Left ventricle myocardium superior (tissue), 1 donor: ENCODE measurements at places on chromosomes 3 and 15.

GRCh38 chr3:134486577-134487041, 752 bp downstream of the CEP63 start:
- DNase-seq, result no peak

DNA sequence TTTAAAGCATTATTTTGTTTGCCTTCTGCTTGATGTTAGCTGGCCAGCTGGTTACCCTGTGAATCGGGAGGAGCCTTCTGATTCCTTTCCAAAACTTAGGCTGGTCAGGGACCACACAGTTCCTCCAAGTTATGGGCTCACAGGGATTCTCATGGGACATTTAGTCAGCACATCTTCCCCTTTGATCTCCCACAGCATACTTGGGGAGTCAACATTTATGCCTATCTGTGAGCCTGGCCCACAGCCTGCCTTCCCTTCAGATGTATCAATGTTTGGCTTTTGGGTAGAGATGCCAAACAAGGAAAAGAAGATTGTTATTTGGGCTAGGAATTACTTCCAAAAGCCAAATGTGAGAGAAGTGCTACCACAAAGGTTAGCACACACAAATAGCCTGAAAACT, 32.6 kb upstream of the DCP1A start:
- DNase-seq, result no peak

DNA sequence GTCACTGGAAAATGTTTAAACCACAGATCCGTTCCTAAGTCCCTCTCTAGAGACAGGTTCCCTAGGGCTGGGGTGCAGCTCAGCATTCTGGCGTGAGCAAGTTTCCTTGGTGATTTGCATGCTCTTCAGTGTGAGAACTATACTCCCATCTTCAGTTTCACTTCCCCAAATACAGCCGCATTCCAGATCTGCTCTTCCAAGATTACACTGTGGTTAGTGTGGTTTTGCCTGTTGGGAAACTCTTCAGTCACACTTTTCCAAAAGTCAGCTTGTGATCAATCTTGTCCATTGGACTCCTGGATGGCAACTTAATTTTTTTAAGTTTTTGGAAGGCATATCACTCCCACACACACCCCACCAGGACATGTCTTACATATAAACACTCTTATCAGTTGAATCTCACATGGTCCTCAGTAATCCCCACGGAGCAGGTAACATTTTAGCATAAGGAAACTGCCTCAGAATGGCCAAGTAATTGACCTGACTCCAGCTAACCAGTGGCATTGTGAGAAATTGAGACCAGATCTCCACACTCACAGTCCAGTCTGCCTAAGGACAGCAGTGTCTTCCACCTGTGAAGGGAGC, 33.5 kb upstream of the PTPN23 start:
- DNase-seq, result no peak

GRCh38 chr3:184666442-184666841, 45.4 kb downstream of the MAGEF1 start:
- DNase-seq, result no peak

DNA sequence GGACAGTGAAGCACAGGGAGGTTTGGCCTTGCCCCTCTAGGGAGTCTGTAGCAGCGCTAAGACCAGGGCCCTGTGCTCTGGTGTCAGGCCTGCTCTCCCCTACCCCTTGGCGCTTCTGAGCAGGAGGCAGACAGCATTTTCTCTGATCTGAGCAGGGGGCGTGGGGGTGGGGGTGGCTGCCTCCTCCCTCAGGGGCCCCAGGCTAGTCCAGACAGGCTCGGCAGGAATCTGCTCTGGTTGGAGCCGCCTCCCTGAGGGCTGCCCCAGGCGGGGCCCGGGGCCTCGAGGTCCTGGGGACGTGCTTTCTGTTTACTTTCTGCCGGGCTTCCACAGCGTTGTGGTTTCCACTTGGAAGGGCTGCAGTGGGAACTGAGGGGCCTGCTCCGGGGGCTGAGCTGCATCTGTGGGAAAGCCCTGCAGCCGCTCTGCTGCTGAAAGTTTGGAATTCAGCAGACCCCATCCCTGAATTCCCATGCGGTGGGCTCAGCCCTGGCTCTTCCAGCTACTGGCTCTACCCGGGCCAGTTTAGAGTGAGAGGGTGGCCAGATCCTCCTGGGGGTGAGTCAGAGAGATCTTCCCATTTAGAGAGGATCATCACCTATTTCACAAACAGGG, 105.4 kb downstream of the LINGO1 start:
- peak; percentile 51 for DNase-seq

DNA sequence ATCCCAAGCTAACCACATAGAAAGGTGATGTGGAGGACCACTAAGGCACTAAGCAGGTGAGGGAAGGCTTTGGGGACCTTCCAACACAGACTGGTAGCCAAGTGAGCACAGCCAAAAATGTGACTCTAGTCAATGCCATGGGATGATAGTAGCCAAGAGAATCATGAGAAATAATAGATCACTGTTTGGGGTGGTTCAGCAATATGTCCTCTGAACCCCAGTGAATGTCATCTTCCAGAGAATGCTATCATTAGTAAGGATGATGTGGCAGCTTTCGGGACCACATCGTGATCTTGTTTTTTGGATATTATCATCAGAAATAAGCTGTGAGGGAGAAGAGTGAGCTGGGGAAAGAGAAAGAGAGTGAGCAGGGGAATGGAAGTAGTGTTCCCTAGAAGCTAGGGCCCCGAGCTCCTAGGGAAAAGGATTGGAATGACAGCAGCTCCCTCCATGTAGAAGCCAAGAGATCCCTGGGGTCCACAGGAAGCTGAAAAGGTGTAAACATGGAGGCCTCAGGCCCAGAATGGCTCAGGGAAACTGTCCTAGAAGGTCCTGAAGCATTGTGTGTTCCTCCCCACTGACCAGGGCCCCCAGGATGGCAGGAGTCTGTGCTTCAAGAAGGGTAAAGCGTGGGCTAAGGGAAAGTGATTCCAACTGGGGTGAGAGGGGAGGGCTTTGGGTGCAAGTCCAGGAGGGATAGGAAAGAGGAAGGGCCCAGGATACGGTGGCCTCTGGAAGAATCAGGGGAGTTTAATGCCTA, 56.6 kb upstream of the KLF13 start:
- DNase-seq, result no peak

GRCh38 chr15:88571153-88571851, 24.8 kb upstream of the DET1 start:
- DNase-seq, result peak; percentile 76

- no peak for DNase-seq
Measured at GRCh38 chr15:52872036-52872818, 82.1 kb upstream of the ONECUT1 start.

DNA sequence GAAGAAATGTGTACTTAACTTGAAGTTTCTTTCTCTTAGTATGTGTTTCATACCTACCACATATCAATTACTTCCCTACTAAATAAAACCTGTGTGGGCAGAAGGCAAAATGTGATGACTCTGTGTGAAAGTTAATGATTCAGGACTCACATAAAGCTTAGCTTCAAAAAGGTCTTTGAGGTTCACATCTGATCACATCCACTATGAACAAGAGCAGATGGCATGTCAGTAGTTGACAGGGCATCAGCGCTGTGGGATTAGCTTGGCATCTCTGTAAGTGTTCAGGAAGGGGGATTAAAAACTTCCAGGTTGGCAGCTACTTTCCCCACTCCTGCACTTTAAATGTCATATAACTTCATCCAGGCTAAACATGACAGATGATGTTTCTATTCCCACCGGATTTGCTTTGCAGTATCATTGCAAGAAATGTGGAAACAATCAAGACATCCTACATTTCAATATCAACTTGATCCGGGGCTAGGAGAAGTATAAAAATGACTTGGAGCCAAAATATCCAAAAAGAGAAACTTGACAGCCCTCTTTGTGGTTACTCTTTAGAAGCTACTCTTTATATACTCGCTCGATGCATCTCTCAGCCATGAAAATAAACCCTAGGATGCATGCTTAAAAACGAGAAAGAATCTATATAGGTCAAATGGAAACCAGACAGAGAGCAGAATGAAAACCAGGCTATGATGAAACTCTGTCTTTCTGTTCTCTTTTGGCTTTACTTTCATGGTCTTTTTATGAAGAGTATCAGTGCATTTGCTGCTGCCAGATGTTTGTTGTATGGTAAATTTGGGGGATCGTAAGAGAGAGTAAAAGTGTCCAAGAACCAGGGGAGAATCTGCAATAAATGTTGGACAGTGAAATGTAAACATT, 273.1 kb upstream of the ALCAM start:
- no peak for DNase-seq

DNA sequence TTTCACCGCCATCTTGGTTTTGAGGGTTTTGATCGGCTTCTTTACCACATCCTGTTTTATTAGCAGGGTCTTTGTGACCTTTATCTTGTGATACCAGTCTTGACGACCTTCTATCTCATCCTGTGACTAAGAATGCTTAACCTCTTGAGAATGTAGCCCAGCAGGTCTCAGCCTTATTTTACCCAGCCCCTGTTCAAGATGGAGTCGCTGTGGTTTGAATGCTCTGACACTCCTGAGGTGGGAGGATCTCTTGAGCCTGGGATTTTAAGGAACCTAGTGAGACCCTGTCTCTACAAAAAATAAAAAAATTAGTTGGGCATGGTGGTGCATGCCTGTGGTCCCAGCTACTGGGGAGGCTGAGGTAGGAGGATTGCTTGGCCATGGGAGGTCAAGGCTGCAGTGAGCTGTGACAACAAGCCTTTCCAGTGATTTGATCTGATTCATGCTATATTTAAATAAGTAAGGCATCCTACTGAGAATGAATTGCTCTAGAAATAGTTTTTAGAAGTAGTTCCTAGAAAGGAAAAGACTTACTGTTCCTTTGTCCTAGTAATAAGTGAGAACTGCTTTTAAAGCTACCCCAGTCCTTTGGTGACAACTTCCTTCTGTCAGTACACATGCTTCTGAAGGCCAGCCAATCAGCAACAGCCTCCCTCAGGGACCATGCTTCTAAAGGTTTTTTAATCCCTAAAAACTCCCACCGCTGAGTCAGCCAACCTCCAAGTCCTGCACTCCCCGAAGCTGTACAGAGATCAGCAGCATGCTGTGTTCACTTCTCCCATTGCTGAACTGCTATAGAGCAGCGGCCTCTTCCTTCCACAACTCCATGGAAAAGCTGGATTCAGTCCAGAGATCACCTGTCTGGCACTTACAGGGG, 9.1 kb upstream of the CEMIP start:
- no peak for DNase-seq

DNA sequence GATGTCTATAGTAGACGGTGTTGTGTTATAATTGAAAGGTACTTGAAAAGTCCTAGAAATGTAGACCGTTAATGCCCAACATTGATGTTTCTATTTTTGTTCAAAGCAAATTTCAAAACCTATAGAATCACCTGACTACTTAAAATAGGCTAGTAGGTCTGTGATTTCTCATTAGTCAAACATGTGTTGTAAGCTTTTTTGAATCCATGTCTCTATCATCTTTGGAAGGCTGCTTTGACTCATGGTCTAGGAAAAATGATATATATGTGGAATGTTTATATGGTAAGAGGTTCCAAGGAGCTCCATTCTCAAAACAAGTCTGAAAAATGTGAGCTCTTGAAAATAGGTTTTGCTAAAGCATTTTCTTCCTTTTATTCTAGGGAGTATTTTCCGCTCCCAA, 375.3 kb downstream of the LPP start:
- no peak for DNase-seq

DNA sequence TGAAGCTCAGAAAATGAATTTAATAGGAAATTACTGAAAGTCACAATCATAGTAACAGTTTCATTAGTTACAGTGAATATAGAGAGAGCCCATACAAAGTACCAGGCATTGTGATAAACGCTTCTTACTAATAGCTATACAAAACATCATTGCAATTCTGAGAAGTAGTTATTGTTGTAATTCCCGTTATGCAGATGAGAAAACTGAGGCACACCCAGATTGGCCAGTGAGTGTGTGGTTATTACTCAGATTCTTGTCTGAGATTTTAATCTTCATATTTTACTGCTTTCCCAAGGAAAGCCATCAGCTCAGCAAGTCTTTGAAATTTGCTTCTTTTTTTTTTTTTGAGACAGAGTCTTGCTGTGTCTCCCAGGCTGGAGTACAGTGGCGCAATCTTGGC, 14.3 kb downstream of the FLNB start:
- no peak for DNase-seq

DNA sequence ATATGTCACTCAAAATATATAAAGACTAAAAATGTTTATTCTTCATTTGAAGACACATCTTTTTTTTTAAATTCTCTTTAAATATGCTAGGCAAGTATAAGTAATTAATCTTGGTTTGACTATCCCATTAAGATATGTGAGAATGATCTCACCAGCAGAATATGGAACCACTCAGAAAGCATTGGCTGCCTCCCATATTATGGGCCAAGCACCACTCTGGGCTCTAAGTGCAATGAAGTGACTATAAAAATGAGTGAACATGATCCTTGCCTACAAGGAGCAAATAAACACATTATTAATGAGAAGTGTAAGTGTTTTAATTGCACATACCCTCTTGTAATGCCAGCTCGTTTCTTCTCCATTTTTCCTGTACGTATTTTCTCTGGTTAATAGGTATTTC, 328.5 kb downstream of the NAALADL2 start:
- DNase-seq, result no peak

GRCh38 chr15:49423901-49424550, 984 bp downstream of the FGF7 start:
- DNase-seq, result no peak

GRCh38 chr3:78427303-78427702, 1340.5 kb downstream of the ROBO1 start:
- no peak for DNase-seq

DNA sequence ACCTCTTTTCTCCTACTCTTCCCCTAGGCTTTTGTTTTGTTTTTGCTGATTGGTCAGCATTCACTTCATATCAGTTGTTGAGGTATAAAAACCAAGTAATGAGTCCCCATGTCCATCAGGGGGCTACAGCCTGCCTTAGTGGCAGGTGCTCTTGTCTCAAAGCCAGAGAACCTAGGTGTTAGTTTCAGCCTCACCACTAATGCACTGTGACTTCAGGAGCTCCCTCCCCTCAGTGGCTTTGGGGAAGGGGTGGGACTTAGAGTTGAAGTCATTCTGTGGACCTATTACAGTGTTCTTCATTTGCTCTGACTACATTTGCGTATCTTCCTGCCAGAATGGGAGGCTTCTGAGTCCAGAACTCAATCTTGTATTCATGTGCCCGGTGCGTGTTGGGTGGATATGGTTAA, 41.6 kb downstream of the NR2C2 start:
- DNase-seq, result no peak

DNA sequence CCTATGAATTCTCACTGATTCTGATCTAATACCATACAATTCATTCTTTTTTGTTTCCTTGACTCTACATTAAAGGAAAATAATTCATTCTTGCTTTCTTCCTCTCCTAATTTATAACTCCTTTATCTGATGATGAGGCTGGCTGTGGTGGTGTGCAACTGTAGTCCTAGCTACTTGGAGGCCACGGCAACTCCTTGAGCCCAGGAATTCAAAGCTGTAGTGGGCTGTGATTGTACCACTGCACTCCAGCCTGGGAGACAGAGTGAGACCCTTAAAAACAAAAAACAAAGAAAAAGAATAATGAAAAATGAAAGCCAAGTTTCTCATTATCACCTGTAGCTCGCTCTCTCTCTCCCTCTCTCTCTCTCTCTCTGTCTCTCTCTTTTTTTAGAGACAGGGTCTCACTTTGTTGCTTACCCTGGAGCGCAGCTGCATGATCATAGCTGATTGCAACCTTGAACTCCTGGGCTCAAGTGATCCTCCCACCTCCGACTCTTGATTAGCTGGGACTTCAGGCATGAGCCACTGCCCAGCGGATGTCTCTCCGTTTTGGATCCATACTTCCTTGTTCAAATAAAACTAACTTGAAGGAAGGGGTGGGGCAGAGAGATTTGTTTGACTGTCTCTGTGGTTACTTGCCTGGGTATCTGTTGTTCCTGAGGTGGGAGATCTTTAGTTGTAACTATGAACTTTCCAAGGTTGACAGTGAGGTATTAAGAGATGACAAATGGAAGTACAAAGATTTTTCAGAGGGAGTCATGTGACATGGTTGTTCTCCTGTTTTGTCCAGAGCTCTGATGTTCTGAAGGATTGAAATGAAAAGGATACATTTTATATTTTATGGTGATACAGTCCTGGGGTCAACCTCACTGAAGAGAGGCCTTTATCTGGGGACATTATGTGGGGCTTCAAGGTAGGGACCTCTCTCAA, 46.9 kb downstream of the STARD9 start:
- DNase-seq, result no peak
